Activated naive CD8-positive, alpha-beta T cell treated with anti-CD3 and anti-CD28 coated beads for 36 hours (primary cell): ENCODE measurements at places on chromosomes 5 and 9. TPM values are rescaled to one million over a fixed set of nuclear protein-coding genes. Genes with fewer than 3 reads are reported as not detected.
A peak's percentile ranks its signal among the peaks of the same experiment; 100 is the strongest.

Gene SEMA5A
- total RNA-seq = not detected

GRCh38 chr9:72596451-72597180 lies 75.2 kb downstream of the TMC1 start:
- no peak overlapping the region for H3K4me3 ChIP-seq
- peaks cover 11% of the 10 kb centered on the region for H3K27me3 ChIP-seq
- H3K27ac ChIP-seq = no peak overlapping the region
- DNase-seq = no peak

Gene EGR1
- total RNA-seq = 48.1 TPM

- H3K27me3 ChIP-seq = no peaks in the 10 kb centered on the region
- H3K4me3 ChIP-seq = no peak overlapping the region
- peaks cover 12% of the 10 kb centered on the region for H3K4me1 ChIP-seq
- peak overlapping the region; percentile 86 for H3K27ac ChIP-seq
- no peak for DNase-seq
Observed at GRCh38 chr9:37953206-37953774, 49.4 kb upstream of the SLC25A51 start.

DNA sequence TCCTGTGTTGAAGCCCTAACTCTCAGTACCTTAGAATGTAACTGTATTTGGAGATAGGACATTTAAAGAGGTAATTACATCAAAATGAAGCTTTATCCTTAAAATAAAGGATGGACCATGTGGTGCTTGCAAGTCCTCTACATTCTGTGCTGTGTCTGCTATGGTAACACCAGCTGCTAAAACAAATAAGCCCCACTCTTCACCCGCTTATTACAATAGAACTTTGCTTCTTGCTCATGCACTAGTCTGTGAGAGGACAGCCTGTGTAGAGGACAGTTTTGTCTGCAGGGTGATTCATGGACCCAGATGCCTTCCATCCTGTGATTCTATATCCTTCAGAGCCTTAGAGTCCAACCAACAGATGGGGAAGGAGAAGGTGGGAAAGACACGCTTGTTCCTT lies 12.5 kb upstream of the IGFBPL1 start:
- peaks cover 5% of the 10 kb centered on the region for H3K27me3 ChIP-seq
- no peaks in the 10 kb centered on the region for H3K36me3 ChIP-seq
- peaks cover 3% of the 10 kb centered on the region for H3K4me1 ChIP-seq
- DNase-seq = no peak
- no peak overlapping the region for H3K4me3 ChIP-seq
- no peak overlapping the region for H3K27ac ChIP-seq

Gene PCDHB11
- not detected for total RNA-seq

Gene RNF38
- 37.0 TPM for total RNA-seq

GRCh38 chr5:163566678-163567077 lies 61.3 kb downstream of the MAT2B start:
- H3K4me1 ChIP-seq = peaks cover 22% of the 10 kb centered on the region
- no peak overlapping the region for H3K27ac ChIP-seq
- DNase-seq = no peak
- no peaks in the 10 kb centered on the region for H3K36me3 ChIP-seq
- peaks cover 64% of the 10 kb centered on the region for H3K27me3 ChIP-seq
- H3K4me3 ChIP-seq = no peak overlapping the region

GRCh38 chr5:80207832-80208231 lies 48.0 kb downstream of the SERINC5 start:
- peaks cover 88% of the 10 kb centered on the region for H3K4me1 ChIP-seq
- peak overlapping the region; percentile 75 for H3K27ac ChIP-seq
- no peaks in the 10 kb centered on the region for H3K27me3 ChIP-seq
- H3K4me3 ChIP-seq = no peak overlapping the region

Gene OTP
- total RNA-seq = not detected
